Inflammatory macrophage (primary cell): ENCODE measurements at places on chromosomes 6 and 20.
A peak's percentile ranks its signal among the peaks of the same experiment; 100 is the strongest.

GRCh38 chr6:105791583-105792318 is 294.4 kb upstream of the PRDM1 start:
- DNase-seq = peak; percentile 69

DNA sequence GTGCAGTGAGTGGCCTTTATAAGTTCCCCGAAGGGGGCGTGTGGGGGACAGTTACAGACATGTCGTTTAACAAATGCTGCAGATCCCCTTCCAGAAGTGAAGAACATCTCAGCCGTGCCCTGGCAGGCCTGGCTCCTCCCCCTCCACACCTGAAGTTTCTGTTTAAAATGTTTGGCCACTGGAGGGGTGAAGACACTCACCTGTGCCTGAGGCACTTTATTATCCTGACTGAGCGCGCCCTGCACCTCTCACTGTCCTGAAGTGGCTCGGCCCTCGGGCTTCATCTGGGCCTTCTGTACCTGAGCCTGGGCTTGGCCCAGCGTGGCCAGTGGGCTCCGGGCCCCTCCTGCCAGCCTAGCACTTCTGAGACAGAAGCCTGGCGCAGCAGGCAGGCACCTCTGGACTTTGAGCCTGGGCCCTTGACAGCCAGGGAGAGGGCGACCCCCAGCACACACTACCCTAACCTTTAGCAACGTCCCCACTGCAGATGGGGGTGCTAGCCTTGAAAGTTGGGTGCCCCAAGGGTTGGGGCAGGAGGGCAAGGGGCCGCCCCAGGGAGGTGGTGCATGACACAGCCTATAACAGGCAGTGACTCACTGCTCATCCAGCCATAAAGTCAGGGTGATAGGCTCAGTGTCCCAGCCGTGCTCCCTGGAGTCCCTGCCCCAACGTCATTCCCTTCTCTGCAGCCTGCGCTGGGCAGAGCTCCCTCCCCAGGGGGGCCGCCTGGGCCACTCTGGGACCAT is 13.6 kb upstream of the GATA5 start:
- DNase-seq = no peak

DNA sequence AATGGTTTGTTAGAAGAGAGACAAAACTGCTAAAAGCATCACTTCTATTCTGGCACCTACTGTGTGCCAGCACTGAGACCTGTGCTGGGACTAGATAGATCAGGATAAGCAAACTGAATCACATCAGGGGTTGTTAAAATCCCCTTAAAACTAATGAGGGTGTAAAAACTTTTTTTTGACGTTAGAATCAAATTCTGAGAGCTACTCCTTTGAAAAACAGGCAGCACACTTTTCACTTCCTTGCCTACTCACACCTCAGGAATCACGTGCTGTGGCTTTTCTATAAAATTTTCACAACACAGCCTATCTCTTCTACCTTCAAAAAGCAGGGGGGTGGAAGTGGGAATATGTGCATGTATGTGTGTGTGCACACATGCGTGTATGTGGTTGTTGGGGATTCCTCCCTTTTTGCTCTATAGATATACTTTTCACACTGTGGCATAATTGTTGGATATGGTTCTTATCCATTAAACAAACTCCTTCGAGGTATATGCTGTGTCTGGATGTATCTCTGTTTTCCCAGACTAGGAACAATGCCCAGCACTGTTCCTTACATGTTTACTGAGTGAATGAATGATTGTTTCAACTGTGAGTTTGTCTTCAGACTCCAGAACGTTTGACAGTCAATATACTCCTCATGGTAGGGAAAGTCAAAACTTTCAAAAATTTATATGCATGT is 105.4 kb downstream of the FYN start:
- no peak for DNase-seq

DNA sequence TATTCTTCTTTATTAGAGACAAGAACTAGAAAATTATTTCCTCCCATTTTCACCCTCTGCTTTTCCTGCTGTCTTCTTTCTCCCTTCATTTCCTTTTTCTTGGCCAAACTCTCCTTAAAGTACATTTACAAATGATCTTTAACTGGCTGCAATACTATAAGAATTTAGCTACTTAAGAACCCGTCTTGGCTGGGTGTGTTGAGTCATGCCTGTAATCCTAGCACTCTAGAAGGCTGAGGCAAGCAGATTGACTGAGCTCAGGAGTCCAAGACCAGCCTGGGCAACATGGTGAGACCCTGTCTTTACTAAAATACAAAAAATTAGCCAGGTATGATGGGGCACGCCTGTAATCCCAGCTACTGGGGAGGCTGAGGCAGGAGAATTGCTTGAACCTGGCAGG is 39.3 kb upstream of the SRPK1 start:
- no peak for DNase-seq

DNA sequence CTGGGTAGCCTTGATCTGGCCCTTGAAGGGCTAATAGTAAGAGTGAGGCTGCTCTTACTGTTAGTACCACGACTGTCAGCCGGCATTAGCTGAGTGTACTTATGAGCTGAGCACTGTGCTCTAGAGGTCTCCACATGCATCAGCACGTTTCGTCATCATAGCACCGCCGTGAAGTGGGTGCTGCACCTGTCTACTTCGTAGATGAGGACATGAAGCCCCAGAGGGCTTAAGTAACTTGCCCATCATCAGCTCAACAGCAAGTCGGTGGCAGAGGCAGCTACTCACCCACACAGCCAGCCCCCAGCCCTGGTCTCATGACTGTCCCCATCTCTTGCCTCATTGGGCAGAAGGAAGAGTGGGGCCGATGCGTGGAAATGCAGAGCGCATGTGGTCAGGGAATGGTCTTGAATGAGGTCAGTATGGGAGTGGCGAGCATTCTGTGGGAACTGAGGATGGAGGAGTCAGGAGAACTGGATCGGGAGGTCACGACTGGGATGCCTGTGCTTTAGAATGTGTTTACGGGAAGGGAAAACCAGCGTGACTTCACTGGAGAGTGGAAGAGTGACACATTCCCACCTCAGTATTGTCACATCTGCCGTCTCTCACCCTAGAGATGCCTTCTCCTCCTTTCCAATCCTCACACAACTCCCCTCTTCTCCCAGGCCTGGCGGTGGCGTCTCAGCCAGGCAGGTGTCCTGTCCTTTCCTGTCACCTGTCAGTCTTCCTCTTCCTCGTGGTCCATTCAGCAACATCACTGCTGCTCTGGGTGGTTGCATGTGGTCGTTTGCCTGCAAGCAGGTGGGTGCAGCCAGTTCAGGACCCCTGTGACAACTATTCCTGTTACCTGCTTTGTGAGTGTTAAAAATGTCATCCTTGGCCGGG is 6.0 kb downstream of the SYTL3 start:
- no peak for DNase-seq

GRCh38 chr6:111555036-111555435 is 50.6 kb downstream of the TRAF3IP2 start:
- DNase-seq = no peak

DNA sequence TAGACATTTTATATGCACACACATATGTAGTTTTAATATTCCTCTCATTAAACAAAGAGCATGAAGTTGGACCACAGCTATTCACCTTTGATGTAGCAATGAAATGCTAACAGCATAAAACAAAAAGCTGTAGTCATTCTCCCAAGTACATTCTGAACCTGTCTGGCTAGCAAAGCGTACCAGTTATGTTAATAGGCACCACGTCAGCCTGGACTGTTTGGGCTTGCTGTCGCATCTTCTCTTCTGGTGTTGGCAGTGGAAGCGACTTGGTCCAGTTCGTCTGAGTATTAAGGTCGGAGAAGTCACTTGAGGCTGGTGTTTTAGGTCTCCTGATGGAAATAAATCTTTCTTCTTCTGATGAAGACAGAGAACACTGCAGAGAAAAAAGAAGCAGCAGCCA is 42.8 kb downstream of the HEBP2 start:
- no peak for DNase-seq

GRCh38 chr6:31592396-31592771 is 422 bp downstream of the NCR3 start:
- no peak for DNase-seq

- no peak for DNase-seq
These were observed 406.9 kb upstream of the MAP3K7 start for GRCh38 chr6:90993770-90994169.

DNA sequence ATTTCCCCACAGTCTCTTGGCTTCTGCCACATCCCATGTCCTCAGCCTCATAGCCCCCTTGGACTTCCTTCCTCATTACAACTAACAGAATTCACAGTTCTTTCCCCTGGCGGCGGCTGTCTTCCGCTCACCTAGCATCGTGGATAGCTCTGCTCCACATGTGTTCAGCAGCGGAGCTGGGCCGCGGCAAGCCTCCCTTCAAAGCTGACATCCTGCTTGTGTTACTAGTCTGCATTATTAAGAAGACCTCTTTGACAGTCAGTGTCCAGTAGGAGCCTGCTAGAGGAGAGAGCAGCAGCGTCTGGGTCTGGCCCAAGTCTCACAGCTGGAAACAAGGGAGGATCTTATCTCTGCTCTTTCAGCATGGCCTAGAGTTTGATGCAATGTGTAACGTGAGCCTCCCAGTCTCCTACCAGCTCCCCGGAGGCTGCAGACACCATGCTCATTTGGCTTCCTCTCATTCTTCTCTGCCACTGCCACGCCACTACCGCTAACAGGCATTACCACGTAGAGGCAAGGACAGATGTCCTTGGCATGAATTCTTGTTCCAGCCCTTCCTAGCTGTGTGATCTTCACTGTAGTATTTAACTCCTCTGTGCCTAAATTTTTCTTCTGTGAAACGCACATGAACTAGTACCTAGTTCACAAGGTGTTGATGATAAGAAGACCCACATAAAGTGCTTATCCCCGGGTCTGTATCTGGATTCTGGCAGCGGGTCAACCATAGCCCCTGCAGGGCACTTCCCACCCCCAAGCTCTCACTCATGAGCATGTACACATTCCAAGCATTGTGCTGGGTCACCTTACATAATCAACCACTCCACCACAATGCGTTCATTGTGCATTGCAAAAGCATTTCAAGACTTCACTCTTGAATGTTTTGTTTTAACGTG is 107.1 kb upstream of the BACH2 start:
- DNase-seq = no peak

DNA sequence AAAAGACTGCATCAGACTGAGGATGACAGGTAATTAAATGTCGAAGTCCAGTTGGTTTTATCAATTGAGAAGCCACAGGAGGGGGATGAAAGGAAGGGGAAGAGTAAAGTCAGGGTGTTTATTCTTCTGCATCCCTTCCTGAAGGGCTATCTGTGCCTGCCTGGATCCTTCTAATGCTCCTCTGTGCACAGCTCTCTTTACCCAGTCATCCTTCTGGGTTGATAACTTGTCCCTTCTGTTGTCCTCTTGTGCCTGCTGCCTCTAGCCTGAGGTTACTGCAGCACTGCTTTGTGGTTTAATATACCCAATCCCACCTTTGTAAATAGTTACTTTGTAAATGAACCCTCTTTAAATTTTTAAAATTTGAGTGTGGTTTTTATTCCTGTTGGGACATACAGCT is 1127.3 kb downstream of the EPHA7 start:
- DNase-seq = no peak

DNA sequence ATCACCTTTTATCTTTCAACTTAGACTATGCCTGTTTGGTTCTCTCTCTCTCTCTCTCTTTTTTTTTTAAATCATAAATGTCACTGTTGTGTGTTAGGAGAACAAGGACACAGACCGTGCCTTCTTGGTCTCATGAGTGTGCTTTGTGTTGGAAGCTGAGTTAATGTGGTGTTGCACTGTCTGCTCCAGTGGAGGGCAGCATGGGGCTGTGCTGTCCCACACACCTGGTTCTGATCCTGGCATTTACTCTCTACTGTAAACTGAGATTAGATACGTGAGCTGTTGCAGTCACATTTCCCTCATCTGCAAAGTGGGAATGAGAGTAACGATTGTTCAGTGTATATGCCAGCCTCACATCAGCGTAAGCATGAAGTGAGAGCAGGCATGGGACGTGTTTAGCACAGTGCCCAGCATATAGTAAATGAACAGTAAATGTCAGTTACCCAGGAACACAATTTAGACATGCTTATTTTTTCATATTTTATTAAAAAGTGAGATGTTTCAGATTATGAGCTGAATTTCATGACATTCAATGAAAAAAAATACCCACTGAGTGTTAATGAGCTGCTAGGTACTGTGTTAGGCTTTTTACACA is 161.1 kb downstream of the FARS2 start:
- DNase-seq = no peak

GRCh38 chr6:47648031-47648430 is 50.3 kb upstream of the ADGRF4 start:
- no peak for DNase-seq

DNA sequence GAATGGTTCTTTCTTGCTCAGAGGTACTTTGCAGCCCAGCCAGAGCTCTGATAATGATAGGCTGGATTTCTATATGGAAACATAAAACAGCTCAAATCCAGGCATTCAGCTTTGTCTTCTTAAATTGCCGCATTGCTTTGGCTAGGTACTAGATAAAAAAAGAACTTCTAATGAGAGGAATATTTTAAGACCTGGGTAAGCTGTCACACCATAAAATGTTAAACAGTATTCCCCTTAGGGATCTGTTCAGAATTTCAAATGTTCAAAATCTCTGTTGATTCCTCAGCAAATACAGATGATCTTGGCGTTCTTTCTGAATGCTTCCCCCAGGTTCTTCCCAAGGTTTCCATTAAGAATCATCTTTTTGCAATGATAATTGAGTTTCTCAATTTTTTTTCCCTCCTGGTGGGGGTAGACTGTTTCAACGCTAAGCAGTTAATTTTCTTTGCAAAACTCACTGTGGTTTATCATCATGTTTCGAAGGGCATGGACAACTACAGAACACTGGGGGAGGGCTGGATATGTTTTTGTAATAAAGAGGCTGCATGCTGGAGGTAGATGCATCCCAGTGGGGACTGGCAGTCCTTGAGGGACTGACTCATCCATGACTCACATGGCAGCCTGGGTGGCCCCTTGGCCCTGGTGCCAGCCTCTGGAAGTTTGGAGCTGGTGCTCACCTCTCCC is 31.0 kb downstream of the TIAM2 start:
- no peak for DNase-seq

GRCh38 chr6:169046021-169046420 is 207.6 kb downstream of the THBS2 start:
- no peak for DNase-seq

DNA sequence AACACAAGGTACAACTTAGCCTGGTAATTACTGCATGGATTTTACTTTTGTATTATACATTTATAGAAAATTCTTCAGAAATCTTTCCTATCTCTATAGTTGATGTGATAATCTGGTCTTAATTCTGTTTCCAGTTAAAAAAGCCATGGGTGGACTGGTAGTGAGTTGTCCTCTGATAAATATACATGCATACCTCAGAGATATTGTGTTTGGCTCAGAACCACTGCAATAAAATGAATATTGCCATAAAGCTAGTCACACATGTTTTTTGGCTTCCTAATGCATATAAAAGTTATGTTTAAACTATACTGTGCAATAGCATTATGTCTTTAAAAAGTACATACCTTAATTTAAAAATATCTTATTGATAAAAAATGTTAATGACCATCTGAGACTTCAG is 708.6 kb upstream of the MARCKS start:
- no peak for DNase-seq
